ENCODE measurements at places on chromosomes 12 and 14.

- DNase-seq, result no peak
These were observed 77.3 kb downstream of the IRF2BPL start for GRCh38 chr14:76951166-76951565.

DNA sequence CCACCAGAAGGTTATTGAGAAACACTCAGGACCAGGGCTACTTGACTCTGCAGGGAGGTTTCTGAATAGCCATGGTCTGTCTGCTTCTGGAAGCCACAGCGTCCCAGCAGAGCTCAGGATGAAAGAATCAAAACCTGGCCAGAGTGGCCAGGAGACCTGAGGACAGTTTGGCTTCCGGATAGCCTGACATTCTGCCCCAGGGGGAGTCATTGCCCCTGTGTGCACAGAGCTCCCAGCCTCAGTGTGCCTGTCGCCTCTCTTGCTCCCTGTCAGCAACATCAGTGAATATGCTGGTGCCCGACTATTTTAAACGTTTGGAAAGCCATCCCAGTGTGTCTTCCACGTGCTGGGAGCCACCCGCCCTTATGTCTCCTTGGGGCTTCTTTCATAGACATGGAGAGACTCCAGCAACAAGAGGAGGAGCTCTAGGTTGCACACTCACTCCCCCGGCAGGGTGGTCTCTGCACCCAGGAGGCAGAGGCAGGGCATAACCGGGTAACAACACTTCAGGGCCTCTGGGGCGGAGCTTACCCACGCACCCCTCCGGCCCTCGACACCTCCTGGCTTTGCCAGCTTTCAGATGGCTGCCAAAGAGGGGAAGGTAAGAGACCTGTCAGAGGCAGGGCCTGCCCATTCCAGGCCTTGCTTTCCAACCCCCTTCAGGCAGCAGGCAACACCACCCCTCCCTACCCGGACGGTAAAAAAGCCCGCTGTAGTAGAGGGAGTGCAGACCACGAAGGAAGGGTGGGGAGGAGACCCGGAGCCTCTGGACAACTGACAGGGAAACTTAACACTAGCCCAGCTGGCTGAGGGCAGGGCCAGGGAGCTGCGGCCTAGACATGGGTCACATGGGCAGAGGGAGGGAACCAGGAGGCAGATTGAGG lies 19.0 kb upstream of the SLC6A12 start:
- no peak for DNase-seq

DNA sequence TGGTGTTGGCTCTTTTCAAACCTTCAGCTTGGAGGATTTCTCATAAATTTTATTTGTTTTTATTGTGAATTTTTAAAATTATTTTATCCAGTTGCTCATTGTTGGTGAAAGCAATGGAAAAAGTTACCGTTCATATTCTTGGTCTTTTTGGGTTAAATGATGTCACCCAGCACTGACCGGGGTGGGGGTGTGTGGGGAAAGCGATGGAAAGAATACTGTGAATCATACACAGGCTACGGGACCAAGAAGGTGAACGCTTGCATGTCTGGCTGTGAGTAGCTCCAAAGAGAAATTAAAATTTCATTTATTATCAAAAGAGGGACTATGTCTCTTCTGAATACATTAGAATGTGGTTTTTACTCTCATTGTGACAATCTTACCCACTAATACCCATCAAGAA lies 430.1 kb downstream of the AEBP2 start:
- no peak for DNase-seq

- no peak for DNase-seq
These were observed 49.5 kb upstream of the GNPNAT1 start for GRCh38 chr14:52840877-52841276.

GRCh38 chr12:76108356-76108755 lies 23.9 kb upstream of the NAP1L1 start:
- no peak for DNase-seq

- no peak for DNase-seq
These were observed 2.1 kb downstream of the KRT84 start for GRCh38 chr12:52383331-52383730.

GRCh38 chr12:64882687-64883086 lies 58.2 kb downstream of the TBC1D30 start:
- DNase-seq, result no peak

- DNase-seq, result no peak
These were observed 86.2 kb downstream of the ALG10B start for GRCh38 chr12:38402811-38403210.

GRCh38 chr14:75426332-75427125 lies 1.3 kb upstream of the JDP2 start:
- DNase-seq, result no peak

DNA sequence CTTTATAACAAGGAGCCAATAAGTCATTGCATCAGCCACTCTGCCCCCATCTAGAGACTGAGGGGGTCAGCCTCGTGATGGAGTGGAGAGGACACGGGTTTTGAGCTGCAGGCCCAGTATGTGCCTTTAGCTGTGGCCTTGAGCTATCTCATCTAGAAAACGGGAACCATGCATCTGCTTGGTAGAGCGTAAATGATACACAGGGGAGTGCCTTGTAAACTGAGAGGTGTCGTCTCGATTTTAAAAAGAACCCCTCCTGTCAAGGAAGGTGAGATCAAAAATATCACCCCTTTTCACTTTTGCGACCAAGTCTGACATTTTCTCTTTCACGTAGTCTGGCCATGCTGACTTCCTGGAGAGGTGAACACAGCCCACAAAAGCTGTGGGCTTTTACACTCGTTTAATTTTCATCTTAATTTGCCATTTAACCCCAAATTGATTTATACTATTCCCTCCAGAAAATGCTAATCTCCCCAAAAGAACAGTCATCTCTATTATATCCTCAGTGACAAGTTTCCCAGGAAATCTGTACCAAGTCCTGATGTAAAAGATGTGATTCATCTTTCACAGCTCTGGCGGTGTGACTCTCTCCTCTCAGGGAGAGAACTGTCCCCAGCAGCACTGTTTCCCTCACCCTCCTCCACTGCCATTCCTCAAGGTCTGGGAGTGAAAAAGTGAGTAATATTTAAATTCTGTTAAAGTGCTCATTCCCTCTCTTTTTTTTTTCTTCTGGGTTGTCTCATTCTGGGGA lies 30.6 kb downstream of the VCPKMT start:
- no peak for DNase-seq

DNA sequence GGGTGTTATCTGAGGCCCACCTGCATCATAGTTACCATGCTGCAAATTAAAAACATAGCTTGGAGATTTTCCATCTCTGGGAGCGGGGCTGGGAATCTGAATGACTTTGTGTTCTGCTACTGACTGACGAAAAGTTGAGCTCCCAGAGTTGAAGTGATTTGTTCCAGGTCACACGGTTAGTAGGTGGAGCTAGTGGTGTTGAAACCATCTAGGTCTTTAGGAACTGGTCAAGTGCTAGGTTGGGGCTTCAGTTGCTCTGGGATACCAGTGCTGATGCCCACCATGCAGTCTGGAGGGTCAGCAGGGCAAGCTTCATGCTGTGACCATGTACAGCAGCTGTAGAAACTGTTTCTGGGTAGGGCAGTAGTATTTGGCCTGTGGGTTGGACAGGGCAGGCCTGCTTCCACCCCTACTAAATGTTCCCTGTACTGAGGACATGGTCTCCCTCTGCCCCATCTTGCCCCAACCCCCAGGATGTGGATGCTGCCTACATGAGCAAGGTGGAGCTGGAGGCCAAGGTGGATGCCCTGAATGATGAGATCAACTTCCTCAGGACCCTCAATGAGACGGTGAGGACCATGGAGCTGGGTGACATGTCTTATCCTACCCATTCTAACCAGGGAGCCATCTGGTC lies 5.3 kb downstream of the KRT7 start:
- no peak for DNase-seq

GRCh38 chr14:44866770-44867169 lies 95.0 kb downstream of the KLHL28 start:
- no peak for DNase-seq

DNA sequence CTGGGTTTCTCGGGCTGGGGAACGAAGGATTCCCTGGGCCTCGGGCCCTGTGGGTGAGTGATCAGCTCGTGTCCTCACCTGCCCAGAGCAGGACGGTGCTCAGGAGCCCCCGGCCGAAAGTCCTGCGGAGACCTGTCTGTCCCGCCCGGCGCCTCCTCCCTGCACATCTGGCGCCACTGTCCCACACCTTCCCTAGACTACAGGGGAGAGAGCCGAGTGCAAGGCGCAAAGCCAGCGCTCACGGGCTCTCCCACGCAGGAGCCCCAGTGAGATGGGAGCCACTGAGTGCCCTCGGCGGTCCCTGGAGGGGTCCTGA lies 13.1 kb upstream of the TEX22 start:
- DNase-seq, result no peak

DNA sequence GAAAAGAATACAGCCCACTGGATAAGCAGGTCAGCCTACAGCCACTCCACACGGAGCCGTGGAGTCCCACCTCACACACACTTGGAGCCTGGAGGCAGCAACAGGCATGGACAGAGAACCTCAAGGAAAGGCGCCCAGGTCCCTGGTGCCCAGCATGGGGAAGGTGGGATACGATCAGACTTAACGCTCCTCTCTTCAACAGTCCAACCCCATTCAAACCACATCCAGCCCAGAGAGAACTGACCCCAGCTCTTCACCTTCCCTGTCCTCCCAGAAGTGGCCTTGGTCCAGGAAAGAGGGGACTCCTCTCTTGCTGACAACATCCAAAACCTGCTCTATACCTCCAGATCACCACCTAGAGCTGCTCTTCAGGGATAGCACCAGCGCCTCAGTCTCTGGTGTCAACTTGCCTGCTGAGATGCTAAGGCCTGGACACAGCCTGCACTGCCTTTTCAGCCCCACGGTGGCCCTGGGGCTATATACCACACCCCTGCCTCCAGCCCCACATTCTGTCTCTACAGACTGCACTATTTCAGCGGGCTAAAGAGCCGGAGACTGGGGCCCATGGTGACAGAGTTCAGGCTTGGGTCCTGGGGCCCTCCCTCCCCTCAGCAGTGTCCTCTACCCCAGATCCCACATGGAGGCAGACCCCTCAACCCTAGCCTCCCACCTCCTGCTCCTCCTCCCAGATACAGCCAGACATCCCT lies 7.0 kb downstream of the ADCY6 start:
- no peak for DNase-seq

GRCh38 chr14:56959869-56960268 lies 149.6 kb upstream of the OTX2 start:
- DNase-seq, result no peak

DNA sequence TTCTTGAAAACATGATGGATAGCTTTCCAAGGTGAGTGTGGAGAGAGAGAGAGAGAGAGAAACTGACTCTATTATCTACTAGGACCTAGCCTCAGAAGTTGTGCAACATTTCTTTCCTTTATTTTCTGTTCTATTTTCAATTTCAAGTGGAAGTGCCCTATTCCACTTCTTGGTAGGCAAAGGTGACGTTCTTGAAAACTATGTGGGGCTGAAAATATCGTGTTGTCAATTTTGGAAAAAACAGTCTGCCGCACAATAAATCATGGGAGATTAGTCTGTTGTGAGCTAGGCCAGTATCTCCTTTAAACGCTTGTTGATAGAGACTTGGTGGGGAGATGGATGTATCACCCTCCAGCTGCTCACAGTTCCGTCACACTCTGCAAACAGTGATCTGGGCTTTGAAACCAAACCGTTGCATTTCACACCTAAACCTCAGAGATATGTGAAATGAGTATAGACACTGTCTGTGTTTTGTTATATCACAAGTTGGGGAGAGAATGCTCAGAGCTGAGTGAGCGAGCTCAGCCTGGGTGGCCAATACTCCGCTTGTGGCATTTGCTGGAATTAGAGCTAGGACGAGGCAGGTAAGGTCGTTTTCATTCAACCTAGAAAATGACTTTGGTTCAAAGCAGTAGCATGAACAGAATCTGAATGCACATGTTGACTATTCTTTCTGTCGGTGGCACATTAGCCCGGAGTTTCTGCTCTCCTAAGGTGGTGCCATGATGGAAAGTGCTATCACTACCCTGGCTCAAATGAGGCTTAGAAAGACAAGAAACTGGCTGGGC lies 75.1 kb upstream of the ST8SIA1 start:
- DNase-seq, result no peak

GRCh38 chr12:20368651-20369304 lies 441 bp downstream of the PDE3A start:
- no peak for DNase-seq

- DNase-seq, result no peak
These were observed 1356.9 kb downstream of the TMEM121 start for GRCh38 chr14:106883218-106883692.

DNA sequence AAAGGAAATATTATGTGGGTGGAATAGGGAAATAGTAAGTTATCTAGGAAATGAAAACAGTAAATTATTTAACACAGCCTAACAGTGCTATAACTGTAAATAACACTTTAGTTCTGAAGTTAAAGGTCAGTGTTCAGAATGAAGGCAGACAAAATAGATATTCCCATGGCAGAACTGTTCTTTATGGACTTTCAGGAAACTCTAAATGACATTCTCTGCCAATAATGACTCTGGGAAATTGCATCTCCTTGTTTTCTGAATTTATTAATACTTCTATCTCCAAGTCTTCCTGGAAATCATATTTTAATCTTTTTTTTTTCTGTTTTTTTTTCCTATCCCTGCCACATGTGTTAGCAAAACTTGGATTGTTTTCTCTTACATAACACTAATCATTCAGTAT lies 101.4 kb downstream of the PDE3A start:
- DNase-seq, result no peak

GRCh38 chr12:100674036-100674888 lies 100.8 kb downstream of the GAS2L3 start:
- DNase-seq, result no peak

DNA sequence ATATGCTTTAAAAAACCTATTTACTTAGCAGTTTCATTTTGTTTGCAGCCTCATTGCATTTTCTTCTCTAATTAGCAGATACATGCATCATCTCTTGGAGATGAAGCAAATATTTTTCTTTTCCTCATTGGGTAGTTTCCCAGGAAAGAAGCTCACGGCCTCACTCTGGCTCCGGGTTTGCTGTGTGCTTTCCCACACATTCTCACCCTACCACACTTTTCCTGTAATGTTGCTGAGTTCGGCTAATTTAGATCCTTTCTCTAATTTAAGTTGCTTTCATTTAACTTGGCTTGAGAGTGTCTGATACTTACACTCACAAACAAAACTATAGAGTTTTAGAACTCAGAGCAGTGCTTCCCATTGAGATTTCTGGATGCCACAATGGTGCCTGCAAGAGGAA lies 928.2 kb downstream of the NRXN3 start:
- DNase-seq, result no peak

- DNase-seq, result no peak
These were observed 135.4 kb downstream of the TPH2 start for GRCh38 chr12:72074065-72074464.

DNA sequence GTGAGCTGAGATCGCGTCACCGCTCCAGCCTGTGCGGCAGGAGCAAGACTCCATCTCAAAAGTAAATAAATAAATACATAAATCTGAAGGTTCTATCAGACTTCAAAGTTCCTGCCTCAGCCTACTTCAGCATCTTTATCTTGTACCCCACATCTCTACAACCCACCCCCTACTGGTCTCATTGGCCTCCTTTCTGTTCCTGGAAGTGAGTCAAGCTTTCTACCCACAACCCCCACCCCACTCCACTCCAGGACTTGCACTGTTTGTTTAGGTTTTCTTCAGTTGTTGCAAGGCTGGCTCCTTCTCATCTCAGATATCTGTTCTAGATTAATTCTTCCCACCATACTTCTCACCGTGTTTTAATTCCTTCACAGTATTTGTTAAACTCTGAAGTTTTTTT lies 714 bp upstream of the PSMC6 start:
- DNase-seq, result peak; percentile 83

GRCh38 chr14:101622251-101623076 lies 61.2 kb downstream of the DIO3 start:
- DNase-seq, result no peak

- DNase-seq, result no peak
These were observed 945.8 kb downstream of the DIO2 start for GRCh38 chr14:79265366-79265946.

GRCh38 chr12:20440408-20440807 lies 72.1 kb downstream of the PDE3A start:
- DNase-seq, result no peak

Measured in NCI-H2029 treated with DMSO at 0.1 percent for 48 hours (cell line).